ENCODE measurements at places on chromosomes 4 and X.

DNA sequence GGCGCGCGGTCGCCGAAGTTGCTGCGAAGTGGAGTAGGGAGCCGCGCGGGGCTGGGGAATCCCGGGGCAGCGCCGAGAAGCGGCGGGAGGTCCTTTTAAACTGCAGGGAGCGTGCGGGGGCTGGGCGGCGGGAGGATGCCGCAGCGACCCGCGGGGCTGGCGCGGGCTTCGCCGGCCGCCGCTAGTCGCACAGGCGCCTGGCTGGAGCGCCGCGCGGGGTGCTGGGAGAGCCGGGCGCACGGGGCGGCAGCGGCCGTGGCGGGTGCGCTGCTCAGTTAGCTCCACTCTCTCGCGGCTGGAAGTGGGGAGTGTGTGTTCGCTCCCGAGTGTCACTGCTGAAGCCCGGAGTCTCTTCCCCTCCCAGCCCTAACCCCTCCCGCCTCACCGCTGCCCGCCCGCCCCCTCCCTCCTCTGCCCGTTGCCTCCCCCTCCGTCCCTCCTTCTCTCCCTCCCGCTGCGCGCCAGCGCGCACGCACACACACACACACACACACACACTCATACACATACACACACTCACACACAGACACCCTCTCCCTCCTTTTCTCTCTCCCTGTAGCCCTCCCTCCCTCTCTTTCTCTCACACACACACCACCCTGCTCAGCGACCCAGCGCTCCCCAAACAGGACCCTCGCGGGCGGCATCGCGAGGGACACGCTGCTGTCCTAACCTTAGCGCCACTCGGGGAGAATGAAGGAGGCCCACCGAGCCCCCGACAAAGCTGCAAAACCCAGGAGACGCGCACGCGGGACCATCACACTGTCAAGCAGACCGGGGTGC, at the start of gene NDNF:
Gene NDNF, minus strand, starts transcription at position 312 of the 780 bp plus-strand sequence. CDS start 26,698 bp downstream, outside the sequence.
- peak; percentile 39 for DNase-seq

DNA sequence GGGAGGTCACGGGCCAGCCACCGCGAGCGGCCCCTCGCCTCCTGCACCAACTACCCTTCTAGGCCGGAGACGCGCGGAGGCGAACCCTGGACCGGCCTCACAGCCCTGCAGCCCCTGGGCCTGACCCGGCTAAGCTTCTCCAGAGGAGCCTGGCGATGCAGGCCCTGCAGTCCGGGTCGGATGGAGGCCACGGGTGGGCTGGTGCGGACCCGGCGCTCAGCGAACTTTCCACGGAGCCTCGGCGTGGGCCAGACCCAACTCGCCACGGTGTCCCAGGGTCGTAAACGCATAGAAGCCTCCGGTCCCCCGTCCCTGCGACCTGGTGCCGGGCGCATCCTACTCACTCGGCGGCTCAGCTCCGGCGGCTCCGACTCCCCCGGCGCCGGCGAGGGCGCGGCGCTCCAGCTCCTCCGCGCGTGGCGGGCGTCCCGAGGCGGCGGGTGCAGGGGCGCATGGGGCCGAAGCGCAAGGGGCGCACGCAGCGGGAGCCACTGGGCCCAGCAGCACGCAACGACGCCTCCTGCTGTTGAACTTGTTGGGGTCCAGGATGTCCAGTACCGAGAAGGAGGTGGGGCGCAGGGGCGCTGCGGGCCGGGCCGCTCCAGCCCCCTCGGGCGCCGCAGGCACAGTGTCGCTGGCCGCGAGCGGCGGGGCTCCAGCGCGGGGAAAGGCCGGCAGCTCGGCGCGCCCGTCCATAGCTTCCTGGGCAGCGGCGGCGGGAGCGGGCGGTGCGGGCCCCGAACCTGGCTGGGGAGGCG, 427 bp downstream of the NKX1-1 start:
- DNase-seq = no peak

DNA sequence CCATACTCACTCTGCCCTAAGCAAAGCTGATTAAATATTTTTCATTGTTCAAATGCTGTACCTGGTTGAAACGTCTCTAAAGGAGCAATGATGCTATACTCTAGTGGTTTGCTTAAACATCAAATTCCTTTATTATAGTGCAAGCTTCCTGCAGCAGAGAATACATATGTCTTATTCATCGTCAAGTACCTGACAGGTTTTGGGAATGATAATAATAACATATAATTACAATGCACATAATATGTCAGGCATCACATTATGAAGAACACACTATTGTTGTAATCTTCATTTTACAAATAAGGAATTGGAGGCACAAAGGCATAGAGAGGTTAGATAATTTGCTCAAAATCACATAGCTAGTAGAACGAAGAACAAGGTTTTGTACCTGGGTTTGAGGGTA, 151.6 kb downstream of the GRIA2 start:
- no peak for DNase-seq

DNA sequence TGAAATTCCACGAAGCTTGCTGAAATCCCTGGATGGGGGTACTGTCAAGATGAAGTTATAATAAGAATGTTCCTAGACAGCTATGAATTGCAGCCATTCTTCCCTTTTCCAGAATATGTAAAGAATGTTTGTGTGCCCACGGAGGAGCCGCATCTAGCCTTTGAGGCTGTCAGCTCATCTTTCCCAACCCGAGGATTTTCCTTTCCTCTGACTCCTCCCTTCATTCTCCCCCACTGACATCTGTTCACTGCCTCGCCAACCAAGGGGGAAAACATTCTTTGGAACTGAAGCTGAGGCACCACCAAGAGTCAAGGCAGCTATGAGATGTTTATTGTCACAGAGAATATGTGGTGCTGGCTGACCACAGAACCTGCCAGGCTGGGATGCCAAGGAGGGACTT, 8.8 kb downstream of the NHSL2 start:
- DNase-seq = no peak

DNA sequence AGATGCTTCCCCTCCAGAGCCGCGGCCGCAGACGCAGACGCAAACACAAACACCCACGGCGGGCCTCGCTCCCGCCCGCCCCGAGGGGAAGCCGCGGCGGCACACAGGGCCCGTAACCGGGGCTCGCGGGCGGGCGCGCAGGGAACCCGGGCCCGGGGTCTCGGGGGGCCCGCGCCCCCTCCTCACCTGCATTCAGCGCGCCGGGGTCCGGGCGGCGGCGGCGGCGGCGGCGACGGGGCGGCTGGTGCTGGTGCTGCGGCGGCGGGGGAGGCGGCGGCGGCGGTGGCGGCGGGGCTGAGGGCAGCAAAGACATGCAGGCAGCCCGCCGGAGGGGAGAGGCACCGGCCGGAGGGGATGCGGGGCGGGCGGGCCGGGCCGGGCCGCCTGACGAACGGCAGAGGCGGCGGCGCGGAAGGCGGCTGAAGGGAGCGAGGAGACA, 255 bp upstream of the CNOT6L start:
- DNase-seq = no peak

- no peak for DNase-seq
These were observed 38.8 kb downstream of the MSN start for GRCh38 chrX:65706041-65706828.

- no peak for DNase-seq
These were observed 30.6 kb downstream of the THAP9 start for GRCh38 chr4:82930848-82931755.

DNA sequence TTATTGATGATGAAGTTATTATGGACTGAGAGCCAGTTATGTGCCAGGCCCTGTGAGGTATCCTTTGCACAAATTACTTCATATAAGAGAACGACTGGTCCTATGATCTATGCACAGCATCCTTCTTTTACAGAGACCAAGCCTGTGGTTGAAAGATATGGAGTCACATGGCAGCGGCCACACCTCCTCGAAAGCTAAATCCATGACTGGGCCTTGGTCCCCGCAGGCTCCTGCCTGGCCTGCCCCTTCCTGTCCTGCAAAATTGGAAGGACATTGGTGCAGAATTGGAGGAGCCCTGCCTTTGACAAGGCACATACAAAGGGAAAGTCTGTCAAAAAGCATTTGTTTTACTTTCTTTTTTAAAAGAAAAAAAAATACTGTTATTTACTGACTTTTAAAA, 18.3 kb downstream of the SORBS2 start:
- DNase-seq = no peak

DNA sequence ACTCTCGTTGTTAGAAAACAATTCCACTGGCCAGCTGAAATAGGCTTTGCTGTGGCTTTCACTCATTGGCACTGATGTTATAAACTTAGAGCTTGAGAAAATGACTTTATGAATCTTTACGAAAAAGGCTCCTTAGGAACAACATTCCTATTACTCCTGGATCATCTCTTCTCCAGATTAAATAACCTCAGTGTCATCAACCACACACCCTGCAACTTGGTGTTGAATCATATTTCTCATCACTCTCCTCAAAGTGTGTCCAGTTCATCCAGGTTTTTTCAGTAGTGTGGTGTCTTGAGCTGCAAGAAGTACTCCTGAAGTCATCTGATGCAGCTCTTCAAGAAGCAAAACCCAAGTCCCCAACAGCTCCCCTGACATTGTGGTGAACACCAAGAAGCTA, 28.1 kb upstream of the ANOS1 start:
- DNase-seq = no peak

DNA sequence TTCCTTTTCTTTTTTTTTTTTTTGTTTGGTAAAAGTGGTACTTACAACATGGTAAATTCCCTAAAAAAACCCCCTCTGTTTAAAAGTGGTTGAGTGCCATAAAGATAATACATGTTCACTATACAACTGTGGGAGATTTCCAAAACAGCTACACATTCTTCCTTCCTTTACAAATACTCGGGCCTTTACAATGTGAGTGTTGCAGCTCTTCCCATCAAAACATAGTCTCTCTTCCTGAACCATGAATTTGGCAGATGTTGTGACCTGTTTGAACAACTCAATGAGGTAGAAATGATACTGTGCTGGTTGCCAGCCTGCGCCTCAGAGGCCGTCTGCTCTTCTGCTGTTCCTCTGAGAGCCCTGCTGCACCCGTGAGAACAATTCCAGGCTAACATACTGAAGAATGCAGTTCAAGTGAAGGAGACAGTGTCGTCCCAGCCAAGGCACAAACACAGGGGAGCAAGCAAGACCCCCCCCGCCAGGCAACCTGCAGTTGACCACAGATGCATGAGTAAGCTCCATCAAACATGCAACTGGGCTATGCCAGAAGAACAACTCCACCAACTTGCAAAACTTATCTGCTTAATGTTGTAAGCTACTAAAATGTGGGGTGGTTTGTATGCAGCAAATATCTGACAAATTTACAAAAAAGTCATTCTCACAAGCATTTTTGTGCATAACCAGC, 645.0 kb downstream of the PCDH7 start:
- no peak for DNase-seq

- DNase-seq = no peak
These were observed 101.3 kb downstream of the TBL1X start for GRCh38 chrX:9566150-9566621.

DNA sequence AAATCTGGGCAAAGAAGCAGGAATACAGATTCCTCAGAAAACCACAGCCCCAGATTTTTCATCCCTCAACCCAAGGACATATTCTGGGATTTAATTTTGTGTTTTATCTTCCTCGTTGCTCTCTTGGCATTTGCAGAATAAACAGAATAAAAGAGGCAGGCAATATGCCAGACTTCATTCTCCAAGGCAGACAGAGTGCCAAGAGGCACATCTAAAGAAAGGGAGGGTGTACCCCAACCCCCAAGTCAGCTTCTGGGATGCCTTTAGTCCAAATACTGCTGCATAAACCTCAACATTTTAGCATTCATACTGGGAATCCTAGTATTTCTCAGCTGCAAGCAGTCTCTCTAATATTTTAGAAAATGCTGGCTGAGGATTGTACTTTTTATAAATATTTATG, 629.2 kb downstream of the KLHL13 start:
- no peak for DNase-seq

- DNase-seq = no peak
These were observed 9.0 kb upstream of the PROM1 start for GRCh38 chr4:16092682-16093319.

DNA sequence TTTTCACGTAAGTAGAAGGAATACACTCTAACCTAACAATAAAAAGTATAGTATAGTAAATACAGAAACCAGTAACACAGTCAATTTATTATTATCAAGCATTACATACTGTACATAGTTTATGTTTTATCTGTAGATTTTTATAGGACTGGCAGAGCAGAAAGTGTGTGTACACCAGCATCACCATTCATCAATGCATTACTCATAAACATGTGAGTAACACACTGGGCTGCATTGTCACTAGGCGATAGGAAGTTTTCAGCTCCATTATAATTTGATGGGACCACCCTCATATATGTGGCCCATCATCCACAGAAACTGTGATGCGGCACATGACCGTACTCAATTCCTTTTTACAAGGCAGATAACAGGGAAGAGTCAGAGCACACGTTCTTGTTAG, 137.8 kb upstream of the RBPJ start:
- DNase-seq = no peak

DNA sequence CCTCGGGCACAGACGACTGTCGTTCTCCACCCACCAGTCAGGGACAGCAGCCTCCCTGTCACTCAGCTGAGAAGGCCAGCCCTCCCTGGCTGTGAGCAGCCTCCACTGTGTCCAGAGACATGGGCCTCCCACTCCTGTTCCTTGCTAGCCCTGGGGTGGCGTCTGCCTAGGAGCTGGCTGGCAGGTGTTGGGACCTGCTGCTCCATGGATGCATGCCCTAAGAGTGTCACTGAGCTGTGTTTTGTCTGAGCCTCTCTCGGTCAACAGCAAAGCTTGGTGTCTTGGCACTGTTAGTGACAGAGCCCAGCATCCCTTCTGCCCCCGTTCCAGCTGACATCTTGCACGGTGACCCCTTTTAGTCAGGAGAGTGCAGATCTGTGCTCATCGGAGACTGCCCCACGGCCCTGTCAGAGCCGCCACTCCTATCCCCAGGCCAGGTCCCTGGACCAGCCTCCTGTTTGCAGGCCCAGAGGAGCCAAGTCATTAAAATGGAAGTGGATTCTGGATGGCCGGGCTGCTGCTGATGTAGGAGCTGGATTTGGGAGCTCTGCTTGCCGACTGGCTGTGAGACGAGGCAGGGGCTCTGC, 7.9 kb upstream of the MSANTD1 start:
- no peak for DNase-seq

- DNase-seq = no peak
These were observed 52.4 kb downstream of the AFF2 start for GRCh38 chrX:148552775-148553174.

DNA sequence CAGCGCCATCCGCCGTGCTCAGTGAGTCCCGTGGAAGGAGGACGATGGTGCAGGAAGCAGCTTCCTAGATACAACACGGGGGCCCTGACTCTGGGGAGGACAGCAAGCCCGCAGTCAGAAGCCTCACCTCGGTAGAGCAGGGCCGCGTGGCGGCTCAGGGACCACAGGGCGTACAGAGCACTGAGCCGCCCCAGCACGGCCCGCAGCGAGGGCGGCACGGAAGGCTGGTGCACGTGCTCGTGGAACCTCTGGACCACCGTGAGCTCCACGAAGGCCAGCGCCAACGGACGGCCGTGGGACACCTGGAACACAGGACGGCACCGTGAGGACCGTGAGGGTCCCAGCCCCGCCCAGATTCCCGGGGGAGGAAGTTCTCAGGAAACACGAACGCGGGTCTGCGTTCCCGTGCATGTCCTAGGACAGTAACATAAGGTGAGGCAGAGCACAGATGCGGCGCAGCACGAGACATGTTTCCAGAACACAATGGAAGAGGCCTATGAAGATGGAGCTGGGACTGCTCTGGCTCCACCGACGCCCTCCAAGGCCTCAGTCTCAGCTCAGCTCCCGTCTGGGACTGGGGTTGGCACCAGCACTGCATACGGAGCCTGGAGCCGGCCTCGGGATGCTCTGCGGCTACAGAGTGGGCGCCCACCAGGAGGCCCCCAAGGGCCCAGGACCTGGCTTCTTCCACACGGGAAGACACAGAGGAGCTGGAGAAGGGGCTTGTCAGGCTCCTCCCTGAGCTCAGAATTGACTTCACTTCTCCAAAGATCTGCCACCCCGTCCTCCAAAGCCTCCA, 65.5 kb downstream of the ACOX3 start:
- DNase-seq = no peak

GRCh38 chr4:155759372-155760252, 791 bp downstream of the GUCY1B1 start:
- no peak for DNase-seq
